ENCODE measurements at places on chromosomes 5 and 9.

GRCh38 chr9:129343424-129344375 is 165.6 kb upstream of the IER5L start:
- no peak for DNase-seq

DNA sequence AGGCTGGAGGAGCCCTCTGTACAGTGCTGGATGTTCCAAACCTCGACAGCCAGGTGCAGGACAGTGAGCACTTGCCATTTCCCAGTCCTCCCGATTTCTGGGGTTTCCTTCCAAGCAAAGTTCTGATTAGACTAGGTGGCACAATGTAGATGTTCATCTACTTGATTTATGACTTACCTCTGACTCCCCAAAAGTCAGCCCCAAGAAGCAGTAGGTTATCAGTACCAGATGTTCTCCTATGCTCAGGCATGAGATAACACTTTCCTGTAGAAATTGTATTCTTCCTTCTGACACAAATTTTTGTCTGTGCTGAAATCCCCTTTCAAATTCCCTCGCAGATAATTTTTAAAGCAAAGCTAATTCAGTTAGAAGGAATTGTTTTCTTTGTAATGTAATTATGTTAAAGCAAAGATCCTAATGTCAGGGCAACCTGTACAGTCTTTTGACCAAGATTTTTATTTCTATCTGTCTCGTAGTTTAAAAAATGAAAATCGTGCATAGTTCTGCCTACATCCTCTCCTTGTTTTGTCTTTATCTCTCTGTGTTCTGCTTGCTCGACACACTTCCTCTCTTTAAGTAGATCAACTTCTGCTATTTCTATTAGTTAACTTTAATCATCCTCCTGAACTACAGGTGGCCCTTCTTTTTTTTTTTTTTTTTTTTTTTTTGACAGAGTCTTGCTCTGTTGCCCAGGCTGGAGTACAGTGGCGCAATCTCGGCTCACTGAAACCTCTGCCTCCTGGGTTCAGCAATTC is 102.4 kb upstream of the PJA2 start:
- DNase-seq, result no peak

- no peak for DNase-seq
These were observed 50.9 kb upstream of the AFAP1L1 start for GRCh38 chr5:149220750-149221149.

DNA sequence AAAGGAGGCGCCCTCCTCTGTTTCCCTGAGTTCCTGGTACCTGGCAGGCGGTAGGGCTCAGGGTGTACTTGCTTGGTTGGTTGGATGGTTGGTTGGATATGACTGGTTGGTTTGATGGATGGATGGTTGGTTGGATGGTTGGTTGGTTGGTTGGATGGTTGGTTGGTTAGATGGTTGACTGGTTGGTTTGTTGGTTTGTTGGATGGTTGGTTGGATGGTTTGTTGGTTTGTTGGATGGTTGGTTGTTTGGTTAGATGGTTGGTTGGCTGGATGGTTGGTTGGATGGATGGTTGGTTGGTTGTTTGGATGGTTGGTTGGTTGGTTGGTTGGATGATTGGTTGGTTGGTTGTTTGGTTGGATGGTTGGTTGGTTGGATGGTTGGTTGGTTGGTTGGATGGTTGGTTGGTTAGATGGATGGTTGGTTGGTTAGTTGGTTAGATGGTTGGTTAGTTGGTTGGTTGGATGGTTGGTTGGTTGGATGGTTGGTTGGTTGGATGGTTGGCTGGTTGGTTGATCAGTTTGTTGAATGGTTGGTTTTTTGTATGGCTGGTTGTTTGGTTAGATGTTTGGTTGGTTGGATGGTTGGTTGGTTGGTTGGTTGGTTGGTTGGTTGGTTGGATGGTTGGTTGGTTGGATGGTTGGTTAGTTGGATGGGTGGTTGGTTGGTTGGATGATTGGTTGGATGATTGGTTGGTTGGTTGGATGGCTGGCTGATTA is 6.5 kb upstream of the TMEM250 start:
- no peak for DNase-seq

DNA sequence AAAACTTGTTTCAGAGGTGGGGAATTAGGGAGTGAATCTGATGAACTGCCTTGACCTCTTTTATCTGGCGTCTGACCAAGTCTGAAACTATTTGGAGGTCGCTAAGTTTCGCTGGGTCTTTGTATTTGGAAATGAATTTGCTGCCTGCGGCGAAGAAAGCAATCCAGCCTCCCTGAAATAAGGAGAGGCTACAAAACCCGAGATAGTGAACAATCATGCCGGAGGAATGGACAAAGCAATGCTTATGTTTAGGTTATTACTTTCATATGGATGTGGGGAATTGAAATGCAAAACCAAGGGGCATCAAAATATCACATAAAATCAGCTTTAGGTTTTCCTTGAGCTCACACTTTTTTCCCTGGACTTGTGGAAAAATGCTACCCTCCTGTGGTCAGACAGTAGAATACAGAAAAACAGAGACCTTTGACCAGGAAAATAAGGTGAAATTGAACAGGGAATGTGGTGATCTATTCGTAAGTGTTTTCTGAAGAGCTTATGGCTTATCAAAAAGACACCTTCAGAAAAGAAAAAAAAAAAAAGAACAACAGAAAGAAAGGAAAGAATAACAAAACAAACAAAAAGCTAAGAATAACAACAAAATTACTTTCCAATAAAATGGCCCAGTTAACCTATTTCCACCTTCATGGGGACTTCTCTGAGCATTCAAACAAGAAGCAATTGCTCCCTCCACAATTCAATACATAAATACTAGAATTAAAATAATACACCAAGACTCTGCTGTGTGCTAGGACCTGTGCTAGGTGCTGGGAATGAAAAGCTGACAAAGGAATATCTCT is 68.6 kb upstream of the DPYSL3 start:
- DNase-seq, result no peak
